ENCODE measurements at places on chromosomes 12 and 14.

GRCh38 chr14:103521438-103521950 is 1.1 kb downstream of the CKB start:
- DNase-seq: no peak

DNA sequence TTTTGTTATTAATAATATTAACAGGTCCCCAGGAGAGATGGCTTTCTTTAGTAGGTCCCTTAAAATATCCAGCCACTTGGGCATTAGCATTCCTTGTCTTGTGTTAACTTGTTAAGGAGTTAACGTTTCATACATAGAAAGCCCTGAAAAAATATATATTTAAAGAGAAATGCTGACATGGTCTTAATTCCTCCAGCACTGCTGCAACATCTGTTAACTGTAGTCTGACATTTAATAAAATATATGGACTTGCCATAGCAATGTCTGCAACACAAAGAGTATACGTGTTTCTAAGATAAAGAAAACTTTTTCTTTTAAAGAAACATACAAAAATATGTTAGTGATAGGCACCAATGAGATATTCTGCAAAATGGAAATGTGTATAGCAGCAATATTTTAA is 10.0 kb downstream of the SLC38A4 start:
- DNase-seq: no peak

GRCh38 chr12:55469291-55469690 is 647 bp downstream of the OR6C70 start:
- DNase-seq: no peak

DNA sequence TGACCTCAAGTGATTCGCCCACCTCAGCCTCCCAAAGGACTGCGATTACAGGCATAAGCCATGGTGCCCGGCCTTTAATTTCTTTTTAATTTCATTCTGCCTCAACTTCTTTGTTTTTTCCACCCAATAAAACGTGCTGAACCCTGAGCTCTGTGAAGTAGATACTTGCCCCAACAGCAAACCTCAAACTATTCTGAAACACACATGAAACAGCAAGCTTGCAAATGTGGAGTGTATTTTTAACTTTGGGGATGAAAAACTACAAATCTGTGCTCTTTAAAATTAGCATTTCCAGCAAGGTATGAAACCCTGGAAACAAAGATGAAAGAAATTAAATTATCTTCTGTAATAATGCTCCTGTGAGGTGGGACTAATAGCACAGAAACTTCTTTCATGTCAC is 246.6 kb downstream of the ANO6 start:
- no peak for DNase-seq

- no peak for DNase-seq
Measured at GRCh38 chr14:31487886-31488285, at the start of gene GPR33. GPR33 (minus strand) TSS chr14:31488039; CDS start chr14:31483965, 4,074 bp downstream.

DNA sequence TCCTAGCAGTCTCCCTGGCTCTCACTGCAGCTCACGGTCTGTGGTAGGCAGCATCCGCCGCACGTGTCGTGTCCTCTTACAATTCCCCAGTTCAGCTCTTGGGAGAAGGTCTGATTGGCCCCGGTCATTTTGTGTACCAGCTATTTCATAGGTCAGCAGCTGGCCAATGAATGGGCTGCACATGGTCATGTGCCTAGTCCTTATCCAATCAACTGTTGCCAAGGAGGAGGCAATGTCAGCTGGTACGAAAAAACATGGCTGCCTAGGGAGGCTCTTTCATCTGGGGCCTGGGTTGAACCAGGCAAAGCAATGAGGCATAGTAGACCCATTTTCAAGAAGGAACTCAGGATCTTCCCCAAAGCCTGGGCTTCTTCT is 46.1 kb downstream of the RNFT2 start:
- DNase-seq: no peak

- no peak for DNase-seq
Measured at GRCh38 chr12:102956738-102957327, 641 bp upstream of the ASCL1 start.

GRCh38 chr14:52609445-52610044 is 56.9 kb downstream of the GPR137C start:
- no peak for DNase-seq

GRCh38 chr12:52126605-52127578 is 47.4 kb downstream of the SMIM41 start:
- DNase-seq: no peak

DNA sequence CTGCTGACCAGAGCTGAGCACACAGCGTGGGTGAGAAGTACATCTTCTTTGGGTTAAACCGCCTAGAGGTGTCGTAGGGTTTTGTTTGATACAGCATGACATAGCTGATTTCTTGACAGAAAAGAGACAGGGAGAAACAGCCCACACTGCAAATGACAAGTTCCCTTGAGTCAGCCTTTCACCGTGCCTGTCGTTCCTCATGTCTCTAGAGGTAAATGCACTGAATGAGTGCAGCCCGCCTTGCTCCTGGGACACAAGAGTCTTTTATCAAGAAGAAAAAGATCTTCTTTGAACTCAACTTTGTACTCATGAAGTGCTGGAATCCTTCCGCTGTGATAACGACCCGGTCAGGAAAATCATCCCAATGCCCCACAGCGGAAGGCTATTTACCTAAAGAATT is 77.6 kb downstream of the TMEM132D start:
- no peak for DNase-seq

- no peak for DNase-seq
Measured at GRCh38 chr14:47778631-47779030, 103.2 kb upstream of the MDGA2 start.

GRCh38 chr12:46948936-46949545 is 123.2 kb upstream of the SLC38A4 start:
- no peak for DNase-seq

GRCh38 chr14:45716572-45716971 is 463.6 kb upstream of the MIS18BP1 start:
- no peak for DNase-seq

All from stimulated activated CD4-positive, alpha-beta T cell treated with anti-CD3 and anti-CD28 coated beads, Interleukin-4, amount 100 ng/mL, for 4 hours (primary cell).